A549 treated with Mapracorat at 1 μM for 4 hours (cell line): ENCODE measurements at places on chromosomes 3 and 15. TPM values are rescaled to one million over a fixed set of nuclear protein-coding genes. Genes with fewer than 3 reads are reported as not detected.

Gene VEPH1
- total RNA-seq, result 0.24 to 0.37 TPM (median 0.32 TPM) in 4 of 5 replicates, not detected in the other

Gene ADCY5
- 0.22 to 0.88 TPM (median 0.30 TPM) in 5 replicates for total RNA-seq

Gene LRRIQ4
- total RNA-seq, result not detected in 5 replicates

Gene CRTC3
- total RNA-seq, result 20.3 to 25.7 TPM (median 24.8 TPM) in 5 replicates

Gene SNX22
- total RNA-seq, result 0.53 to 0.97 TPM (median 0.81 TPM) in 5 replicates

Gene EFHB
- total RNA-seq, result 0.78 to 2.0 TPM (median 1.0 TPM) in 5 replicates

Gene A4GNT
- not detected in 5 replicates for total RNA-seq

Gene EPHA6
- 0.07 to 0.33 TPM (median 0.18 TPM) in 4 of 5 replicates, not detected in the other for total RNA-seq

Gene ACP3
- 0.07 to 0.08 TPM in 2 of 5 replicates, not detected in the others for total RNA-seq

Gene USP13
- 8.1 to 12.7 TPM (median 9.8 TPM) in 5 replicates for total RNA-seq

Gene SATB1
- 0.04 to 0.10 TPM in 2 of 5 replicates, not detected in the others for total RNA-seq

Gene AZI2
- total RNA-seq, result 39.5 to 50.5 TPM (median 45.5 TPM) in 5 replicates

Gene COL6A5
- total RNA-seq, result 0.05 TPM in 1 of 5 replicates, not detected in the others

Gene GRK7
- not detected in 5 replicates for total RNA-seq

Gene LRTM1
- not detected in 5 replicates for total RNA-seq

Gene LMAN1L
- total RNA-seq, result not detected in 5 replicates

Gene DNASE1L3
- 0.21 TPM in 1 of 5 replicates, not detected in the others for total RNA-seq

Gene ZNF502
- 1.6 to 2.3 TPM (median 1.6 TPM) in 5 replicates for total RNA-seq
